ENCODE measurements at places on chromosomes 2 and 18.

- DNase-seq: no peak
- H3K36me3 ChIP-seq: no peaks in the 10 kb centered on the region
- no peak overlapping the region for H3K27ac ChIP-seq
- peaks cover 3% of the 10 kb centered on the region for H3K4me1 ChIP-seq
These were observed 1.5 kb upstream of the VSNL1 start for GRCh38 chr2:17538844-17539554.

GRCh38 chr2:173654161-173654895 is 299.7 kb downstream of the CDCA7 start:
- H3K27ac ChIP-seq: no peak overlapping the region
- H3K4me3 ChIP-seq: no peak overlapping the region
- no peaks in the 10 kb centered on the region for H3K36me3 ChIP-seq
- H3K4me1 ChIP-seq: no peaks in the 10 kb centered on the region

- H3K36me3 ChIP-seq: no peaks in the 10 kb centered on the region
- H3K4me1 ChIP-seq: no peaks in the 10 kb centered on the region
- no peak overlapping the region for H3K27ac ChIP-seq
- H3K27me3 ChIP-seq: no peaks in the 10 kb centered on the region
- no peak overlapping the region for H3K4me3 ChIP-seq
These were observed 162.1 kb downstream of the ZEB2 start for GRCh38 chr2:144357623-144358373.

DNA sequence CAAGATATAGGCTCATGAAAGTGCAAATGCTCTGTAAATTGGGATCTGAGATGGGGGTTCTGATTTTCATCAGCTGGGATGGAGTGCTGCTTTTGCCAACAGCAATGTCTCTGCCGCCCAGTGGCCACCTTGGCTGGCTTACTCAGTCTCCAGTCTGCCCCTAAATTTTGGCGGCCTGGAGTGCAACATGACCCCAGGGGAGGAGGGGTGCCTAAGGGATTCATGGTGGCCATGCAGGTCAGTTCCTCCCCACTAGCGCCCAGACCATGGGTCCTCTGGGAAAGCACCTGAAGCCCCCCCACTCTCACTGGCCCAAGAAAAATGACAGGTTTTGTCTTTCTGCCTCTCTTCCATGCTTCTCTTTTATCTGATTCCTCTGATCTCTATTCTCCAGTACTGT is 45.0 kb downstream of the SLC4A3 start:
- DNase-seq: no peak
- no peak overlapping the region for H3K4me3 ChIP-seq
- H3K36me3 ChIP-seq: no peaks in the 10 kb centered on the region
- H3K27me3 ChIP-seq: peaks cover 24% of the 10 kb centered on the region
- no peaks in the 10 kb centered on the region for H3K4me1 ChIP-seq

GRCh38 chr2:152292991-152293390 is 42.0 kb upstream of the FMNL2 start:
- H3K4me3 ChIP-seq: no peak overlapping the region
- no peaks in the 10 kb centered on the region for H3K27me3 ChIP-seq
- H3K4me1 ChIP-seq: no peaks in the 10 kb centered on the region

- no peak overlapping the region for H3K4me3 ChIP-seq
- no peak for DNase-seq
- no peaks in the 10 kb centered on the region for H3K36me3 ChIP-seq
- H3K4me1 ChIP-seq: no peaks in the 10 kb centered on the region
These were observed 91.7 kb upstream of the LCLAT1 start for GRCh38 chr2:30355306-30355705.

- H3K4me3 ChIP-seq: no peak overlapping the region
- no peak for DNase-seq
- H3K27me3 ChIP-seq: no peaks in the 10 kb centered on the region
- no peaks in the 10 kb centered on the region for H3K4me1 ChIP-seq
These were observed 29.3 kb downstream of the PIEZO2 start for GRCh38 chr18:11119959-11120587.

DNA sequence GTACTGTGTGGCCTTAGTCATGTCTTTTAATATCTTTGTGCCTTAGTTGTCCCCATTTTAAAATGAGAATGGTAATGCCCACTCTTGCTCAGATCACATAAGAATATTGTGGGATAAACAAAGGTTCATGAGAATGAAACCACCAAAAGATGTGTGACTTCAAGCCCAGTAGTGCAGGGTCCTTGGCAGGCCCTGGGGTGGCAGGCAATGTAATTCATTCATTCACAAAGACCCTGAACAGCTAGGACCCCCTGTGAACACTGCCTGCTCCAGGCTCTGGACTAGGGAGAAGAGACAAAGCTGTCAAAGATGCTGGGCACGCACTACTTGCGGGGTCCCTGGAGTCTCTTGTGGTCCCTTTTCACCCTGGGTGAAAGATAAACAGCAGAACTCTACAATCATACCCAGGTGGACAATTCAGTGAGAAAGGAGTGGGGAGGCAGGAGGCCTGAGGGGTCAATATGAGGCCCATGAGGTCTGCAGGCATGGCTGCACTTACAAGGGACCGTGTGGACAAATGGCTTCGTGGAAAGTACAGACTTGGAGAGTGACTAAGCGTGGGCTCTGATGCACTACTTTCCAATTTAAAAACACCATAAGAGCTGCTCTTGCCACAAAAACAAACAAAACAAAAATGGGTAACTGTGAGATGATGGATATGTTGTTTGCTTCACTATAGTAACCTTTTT is 136.1 kb downstream of the SMAD7 start:
- H3K27me3 ChIP-seq: no peaks in the 10 kb centered on the region
- H3K4me1 ChIP-seq: peaks cover 2% of the 10 kb centered on the region
- H3K36me3 ChIP-seq: no peaks in the 10 kb centered on the region
- no peak for DNase-seq
- peak overlapping the region; percentile 98 for H3K27ac ChIP-seq

GRCh38 chr2:183543222-183543621 is 419.0 kb downstream of the NUP35 start:
- H3K4me3 ChIP-seq: no peak overlapping the region
- no peaks in the 10 kb centered on the region for H3K27me3 ChIP-seq
- no peak for DNase-seq
- no peaks in the 10 kb centered on the region for H3K4me1 ChIP-seq

GRCh38 chr2:39696838-39697237 is 31.1 kb downstream of the TMEM178A start:
- no peaks in the 10 kb centered on the region for H3K36me3 ChIP-seq
- peaks cover 2% of the 10 kb centered on the region for H3K27me3 ChIP-seq
- H3K27ac ChIP-seq: no peak overlapping the region
- no peaks in the 10 kb centered on the region for H3K4me1 ChIP-seq
- H3K4me3 ChIP-seq: no peak overlapping the region

DNA sequence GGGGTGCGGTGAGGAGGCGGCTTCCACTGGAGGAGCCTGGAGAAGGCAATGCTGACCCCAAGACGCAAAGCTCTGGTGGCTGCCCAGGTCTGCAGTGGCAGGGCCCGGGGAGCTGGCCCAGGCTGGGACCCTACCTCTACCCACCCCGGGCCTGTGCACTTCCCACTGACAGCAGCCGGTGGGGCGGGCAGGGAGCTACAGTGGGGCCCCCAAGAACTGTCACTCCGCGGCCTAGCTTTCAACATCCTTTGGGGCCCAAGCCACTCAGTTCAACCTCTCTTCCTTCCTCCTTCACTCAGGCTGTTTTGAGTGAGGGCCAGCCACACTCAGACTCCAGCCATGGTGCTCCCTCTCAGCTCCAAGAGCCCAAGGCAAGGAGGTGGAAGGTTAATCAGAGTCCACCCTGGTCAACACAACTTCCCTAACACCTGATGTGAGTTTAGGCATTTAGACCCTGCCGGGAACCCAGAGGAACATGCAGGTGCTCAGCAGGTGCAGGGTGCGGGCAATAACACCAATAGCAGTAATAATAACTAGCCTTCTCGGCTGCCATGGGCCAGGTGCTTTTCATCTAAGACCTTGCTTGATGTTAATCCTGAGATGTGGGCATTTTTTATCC is 93.6 kb downstream of the ZFP36L2 start:
- H3K36me3 ChIP-seq: no peaks in the 10 kb centered on the region

- no peaks in the 10 kb centered on the region for H3K27me3 ChIP-seq
- no peak for DNase-seq
- no peaks in the 10 kb centered on the region for H3K4me1 ChIP-seq
- H3K27ac ChIP-seq: no peak overlapping the region
- H3K36me3 ChIP-seq: peaks cover 4% of the 10 kb centered on the region
These were observed 39.7 kb downstream of the ADI1 start for GRCh38 chr2:3479430-3480320.

DNA sequence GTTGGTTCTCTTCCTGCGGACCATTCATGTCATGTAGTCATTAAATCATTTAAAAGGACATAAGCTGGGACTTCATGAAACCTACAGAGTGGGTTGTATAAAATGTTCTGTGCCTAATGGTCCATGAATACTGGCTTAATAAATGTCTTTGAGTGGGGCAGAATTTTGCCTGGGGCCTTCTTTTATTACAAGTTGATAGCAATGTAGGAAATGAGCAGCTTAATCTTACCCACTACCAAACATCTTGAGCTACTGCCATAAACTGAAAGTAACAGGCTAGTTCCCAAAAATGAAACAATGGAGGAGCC is 130.9 kb downstream of the TMEM17 start:
- DNase-seq: no peak
- no peak overlapping the region for H3K4me3 ChIP-seq
- no peak overlapping the region for H3K27ac ChIP-seq
- H3K4me1 ChIP-seq: no peaks in the 10 kb centered on the region
- H3K36me3 ChIP-seq: no peaks in the 10 kb centered on the region

Data from T-cell (primary cell).